ENCODE measurements at places on chromosomes 13 and 19.
A peak's percentile ranks its signal among the peaks of the same experiment; 100 is the strongest.

DNA sequence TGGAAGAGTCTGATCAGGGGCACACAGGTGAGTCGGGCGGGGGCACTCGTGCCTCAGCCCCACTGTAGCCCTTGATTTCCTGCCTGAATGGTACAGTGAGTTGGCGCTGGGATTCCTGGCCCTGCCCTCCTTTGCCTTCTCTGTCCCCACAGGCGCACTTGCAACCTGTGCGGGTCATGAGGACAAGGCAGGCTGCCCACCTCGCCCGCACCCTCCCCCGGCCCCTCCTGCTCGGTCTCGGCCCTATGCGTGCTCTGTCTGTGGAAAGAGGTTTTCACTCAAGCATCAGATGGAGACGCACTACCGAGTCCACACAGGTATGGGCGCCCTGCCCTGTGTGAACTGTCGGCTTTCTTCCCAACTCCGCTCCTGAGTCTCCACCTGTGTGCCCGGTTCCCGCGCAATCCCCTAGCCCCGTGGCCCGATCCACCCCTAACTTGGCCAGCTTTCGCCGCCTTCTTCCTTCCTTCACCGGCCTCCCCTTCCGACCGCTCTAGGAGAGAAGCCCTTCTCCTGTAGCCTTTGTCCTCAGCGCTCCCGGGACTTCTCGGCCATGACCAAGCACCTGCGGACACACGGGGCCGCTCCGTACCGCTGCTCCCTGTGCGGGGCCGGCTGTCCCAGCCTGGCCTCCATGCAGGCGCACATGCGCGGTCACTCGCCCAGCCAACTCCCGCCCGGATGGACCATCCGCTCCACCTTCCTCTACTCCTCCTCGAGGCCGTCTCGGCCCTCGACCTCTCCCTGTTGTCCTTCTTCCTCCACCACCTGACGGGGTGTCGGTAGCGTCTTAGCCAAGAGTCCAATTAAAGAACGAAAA is 1.6 kb upstream of the KMT2B start:
- no peak for DNase-seq

DNA sequence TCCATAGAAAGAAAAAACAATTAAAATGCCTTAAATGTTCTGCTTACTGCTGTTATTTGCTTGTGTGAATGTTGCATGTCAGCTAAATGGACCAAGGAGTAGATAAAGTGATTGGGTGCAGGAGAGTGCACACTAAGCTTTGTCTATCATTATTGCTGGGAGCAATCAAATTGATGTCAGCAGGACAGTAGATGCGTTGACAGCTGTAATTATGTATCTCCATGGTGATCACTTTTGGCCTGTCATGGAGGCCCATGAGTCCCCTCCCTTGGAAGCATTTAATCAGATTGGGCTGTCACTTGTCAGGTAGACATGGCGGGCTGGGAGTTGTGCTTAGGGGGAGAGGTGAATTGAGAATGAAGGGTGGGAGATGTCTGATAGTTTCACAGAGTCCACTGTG is 215.3 kb downstream of the PCCA start:
- DNase-seq: no peak

DNA sequence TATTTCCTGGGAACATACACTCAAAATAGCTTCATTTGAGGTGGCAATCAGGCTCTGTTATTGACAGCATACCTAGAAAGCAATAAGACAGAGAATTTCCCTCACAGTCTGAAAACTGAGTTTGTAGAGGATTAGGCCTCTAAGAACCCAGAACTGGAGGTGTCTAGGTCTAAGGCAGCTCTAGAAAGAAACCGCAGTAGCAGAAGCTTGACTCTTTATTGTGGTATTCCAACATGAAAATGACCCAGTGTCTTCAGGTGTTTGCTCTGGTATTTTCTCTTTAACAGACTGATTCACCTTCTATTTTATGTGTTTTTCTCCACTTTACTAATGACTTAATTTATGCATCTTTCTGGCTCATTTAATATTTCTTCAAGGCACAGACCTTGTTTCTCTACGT is 8.5 kb downstream of the COG6 start:
- DNase-seq: no peak

DNA sequence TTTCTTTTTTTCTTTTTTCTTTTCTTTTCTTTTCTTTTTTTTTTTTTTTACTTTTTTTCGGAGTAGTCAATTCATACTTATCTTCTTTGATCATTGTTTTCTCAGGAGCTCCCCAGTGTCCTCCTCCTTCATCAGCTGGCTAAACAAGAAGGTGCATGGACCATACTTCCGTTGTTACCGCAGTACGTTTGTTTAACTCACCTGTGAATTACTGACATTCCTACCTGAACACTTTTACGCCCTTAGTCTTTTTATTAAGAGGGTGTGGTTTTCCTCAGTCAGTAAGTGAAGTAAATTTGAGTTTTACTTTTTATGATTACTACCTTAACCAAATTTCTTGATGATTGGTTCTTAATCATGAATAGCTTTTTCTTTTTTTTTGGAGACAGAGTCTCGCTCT is 47.1 kb downstream of the B3GLCT start:
- DNase-seq: no peak

- no peak for DNase-seq
Observed at GRCh38 chr13:97761796-97762540, 191.5 kb upstream of the IPO5 start.

GRCh38 chr13:100875392-100876043 is 200.9 kb upstream of the TMTC4 start:
- peak; percentile 78 for DNase-seq

DNA sequence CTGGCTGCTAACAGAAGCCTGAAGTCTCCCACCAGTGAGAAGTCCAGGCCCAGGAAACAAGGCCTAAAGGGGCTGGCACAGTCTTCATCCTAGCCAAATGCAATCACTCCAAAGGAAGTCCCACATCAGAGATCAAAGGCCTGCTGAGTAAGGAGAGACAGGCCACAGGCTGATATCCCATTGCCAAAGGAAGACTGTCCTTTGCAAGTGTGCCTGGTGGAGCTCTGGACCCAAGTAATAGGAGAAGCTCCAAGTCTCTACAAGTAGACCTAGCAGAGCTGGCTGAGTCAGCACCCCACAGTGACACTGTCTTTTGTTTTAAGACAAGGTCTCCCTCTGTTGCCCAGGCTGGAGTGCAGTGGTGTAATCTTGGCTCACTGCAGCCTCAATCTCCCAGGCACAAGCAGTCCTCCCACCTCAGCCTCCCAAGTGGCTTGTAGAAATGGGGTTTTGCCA is 4.5 kb downstream of the DBP start:
- no peak for DNase-seq

GRCh38 chr19:47096100-47096704 is 17.4 kb downstream of the ZC3H4 start:
- DNase-seq: no peak

GRCh38 chr13:51793570-51794271 is 10.2 kb downstream of the DHRS12 start:
- DNase-seq: peak; percentile 63

DNA sequence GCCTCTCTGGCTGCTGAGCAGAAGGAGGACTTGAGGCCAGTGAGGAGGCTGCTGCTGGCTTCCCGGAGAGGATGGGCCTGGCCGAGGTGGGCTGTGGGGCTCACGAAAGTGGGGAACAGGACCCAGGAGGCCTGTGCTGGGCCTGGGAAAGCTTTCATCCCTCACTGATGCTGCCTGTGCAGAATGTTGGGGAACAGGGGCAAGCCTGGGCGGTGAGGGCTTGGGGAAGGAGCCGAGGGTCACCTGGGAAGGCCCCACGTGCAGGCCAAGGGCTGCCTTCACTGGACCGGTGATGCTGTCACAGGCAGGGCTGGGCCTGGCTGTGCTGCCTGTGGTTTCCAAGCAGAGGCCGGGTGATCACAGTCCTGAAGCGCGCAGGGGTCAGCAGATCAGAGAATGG is 9.4 kb downstream of the AP1M1 start:
- no peak for DNase-seq

GRCh38 chr13:65926750-65927171 is 1303.4 kb downstream of the PCDH9 start:
- no peak for DNase-seq

DNA sequence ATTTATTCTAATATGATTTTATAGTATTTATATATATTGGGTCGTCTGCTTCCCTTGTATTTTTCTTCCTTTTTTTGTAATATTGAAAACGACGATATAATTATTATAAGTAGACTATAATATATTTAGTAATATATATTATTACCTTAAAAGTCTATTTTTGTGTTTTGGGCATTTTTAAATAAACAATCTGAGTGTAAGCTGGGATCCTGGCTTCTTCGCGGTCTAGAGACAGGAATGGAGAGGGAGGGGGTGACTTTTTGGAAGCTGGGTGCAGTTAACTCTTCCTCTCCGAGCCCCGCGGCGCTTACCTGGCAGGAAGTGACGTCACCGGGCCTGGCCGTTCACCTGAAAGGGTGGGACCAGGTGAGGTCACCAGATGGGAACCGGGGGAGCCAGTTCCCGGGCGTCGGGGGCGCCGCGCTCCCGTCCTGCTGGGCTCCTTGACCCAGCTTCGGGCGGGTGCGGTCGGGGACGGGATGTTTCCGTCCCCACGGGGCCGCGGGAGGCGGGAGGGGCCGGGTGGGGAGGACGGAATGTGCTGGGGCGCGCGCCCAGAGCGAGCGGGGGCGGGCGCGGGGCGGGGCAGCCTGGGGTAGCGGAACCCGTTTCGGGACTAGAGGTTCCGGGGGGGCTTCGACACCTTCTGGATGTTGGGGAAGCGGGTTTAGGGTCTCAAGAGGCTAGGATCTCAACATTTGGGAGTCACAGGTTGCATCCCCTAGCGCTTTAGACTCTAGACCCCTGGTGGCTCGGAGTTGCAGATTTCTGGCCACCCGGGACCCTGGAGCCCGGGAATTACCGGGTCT is 2.8 kb downstream of the ZFP36 start:
- peak; percentile 79 for DNase-seq

Data from activated CD4-positive, alpha-beta T cell treated with anti-CD3 and anti-CD28 coated beads, Interleukin-2, Interleukin-4, amounts not matched to agents 100 ng/mL and 50 ng/mL, durations not matched to agents 16 hours and 8 hours (primary cell).